Left cardiac atrium (tissue), 4 donors: ENCODE measurements at places on chromosomes 11 and 22. TPM values are rescaled to one million over a fixed set of nuclear protein-coding genes. Genes with fewer than 3 reads are reported as not detected.

DNA sequence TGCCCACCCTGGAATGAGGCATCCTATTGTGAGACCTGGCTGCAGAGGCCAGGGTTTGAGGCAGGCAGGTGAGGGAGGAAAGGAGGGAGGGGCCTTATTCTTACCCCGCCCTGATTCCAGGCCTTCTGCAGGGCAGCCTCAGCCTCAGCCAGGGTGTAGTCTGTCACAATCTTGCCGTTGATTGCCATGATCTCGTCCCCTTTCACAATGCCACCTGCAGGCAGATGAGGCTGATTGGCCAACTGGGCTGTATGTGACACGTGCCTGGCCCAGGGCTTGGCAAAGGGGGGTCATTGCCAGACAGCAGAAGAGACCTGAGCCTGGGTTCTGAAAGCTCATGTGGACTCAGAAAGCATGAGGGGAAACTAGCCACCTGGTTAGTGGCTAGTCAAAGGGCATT is 21.4 kb upstream of the ABCC8 start:
- no peak for DNase-seq

DNA sequence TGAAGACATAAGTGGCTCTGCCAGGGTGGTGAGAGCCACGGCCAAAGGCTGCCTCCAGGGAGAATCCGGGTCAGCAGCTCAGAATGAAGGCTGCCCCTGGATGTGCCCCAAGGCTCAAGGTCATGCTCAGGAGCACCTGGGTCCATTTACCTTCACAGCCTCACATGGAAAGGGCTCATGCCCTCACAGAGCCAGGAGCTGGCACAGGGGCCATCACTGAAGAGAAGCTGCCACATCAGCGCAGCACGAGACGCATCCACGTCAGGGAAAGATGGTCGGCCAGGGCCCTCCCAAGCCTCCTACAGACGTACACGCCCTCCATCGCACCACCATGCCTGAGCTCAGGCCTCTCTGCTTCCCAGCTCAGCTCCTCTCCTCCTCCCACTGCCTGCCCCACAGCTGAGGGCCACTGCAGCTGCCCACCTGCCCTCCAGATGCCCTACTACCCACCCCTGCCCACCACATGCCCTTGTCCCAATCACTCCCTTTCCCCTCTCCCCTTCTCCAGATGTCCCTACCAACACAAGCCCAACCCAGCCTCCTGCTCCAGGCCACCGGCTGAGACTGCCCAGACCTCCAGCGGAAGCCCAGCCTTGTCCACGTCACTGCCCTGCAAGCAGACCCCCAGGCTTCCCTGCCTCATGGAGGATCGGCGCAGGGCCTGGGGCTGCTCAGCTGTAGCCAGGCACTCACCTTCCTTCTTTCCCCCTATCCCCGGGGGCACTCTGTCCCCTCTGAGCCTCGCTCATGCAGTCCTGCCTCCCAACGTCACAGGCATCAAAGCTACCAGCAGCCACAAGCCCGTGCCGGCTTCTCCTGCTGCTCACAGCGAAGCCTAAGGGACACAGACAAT is 144.1 kb downstream of the SHANK2 start:
- no peak for DNase-seq

- DNase-seq = peak; percentile 53
Measured at GRCh38 chr22:30325065-30325720, 1.5 kb downstream of the TBC1D10A start.

- no peak for DNase-seq
Measured at GRCh38 chr22:27130906-27131305, 473.5 kb downstream of the MIAT start.

- DNase-seq = peak; percentile 80
Measured at GRCh38 chr11:110069158-110069737, 23.9 kb upstream of the ZC3H12C start.

DNA sequence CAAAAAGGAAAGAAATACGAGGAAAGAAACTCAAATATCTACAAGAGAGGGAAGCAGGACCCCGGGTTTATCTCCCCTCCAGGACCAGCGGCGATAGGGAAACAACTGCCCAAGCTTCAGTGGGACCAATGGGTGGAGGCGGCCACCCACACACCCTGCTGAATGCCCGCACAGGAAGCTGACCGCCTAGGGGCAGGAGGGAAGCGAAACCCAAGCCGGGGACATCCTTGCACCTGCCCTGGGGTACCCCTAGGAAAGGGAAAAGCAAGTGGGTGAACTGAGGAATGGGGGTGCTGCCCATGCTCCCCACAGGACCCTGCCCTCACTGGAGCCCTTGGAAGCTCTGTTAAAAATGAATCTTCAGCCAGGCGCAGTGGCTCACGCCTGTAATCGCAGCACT is 27.6 kb upstream of the HMOX1 start:
- no peak for DNase-seq

Gene MCAM
- total RNA-seq = 230 TPM

Gene CYB5R2
- 3.7 TPM for total RNA-seq

Gene CRYBB3
- not detected for total RNA-seq
